ENCODE measurements at places on chromosomes 5 and 9.

GRCh38 chr9:4689021-4689420 lies 9.7 kb downstream of the CDC37L1 start:
- no peak for DNase-seq

DNA sequence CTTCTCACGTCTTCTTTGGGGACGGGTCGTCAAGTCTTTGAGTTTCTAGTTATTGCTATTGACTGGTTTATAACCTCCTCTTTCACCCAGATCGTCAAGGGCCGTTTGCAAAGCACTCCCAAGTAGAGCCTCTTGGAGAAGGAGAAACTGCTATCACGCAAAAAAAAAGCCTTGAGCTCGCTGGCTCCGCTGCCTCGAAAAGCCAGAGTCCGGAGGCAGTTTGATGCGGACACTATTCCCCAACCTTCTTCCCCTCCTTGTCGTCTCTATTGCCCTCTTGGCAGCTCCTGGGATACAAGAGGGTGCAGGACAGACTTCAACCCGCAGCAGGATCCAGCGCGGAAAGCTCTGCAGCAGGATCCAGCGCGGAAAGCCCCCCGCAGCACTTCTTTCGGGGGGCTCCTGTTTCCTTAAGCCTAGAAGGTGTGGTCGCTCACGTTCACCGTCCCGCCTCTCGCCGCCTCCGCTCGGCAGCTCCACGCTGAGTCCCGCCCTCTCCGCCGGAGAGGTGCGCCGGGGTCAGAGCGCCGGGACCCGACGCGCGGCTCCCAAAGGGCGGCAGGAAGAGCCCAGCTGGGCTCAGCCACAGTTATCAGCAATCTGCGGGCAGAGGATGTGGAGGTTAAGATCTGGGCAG lies at the start of gene PCDHAC1:
TSS of gene PCDHAC1 (plus strand) at position 494 of the 637 bp plus-strand sequence. CDS start 594 bp downstream, outside the sequence.
- no peak for DNase-seq

DNA sequence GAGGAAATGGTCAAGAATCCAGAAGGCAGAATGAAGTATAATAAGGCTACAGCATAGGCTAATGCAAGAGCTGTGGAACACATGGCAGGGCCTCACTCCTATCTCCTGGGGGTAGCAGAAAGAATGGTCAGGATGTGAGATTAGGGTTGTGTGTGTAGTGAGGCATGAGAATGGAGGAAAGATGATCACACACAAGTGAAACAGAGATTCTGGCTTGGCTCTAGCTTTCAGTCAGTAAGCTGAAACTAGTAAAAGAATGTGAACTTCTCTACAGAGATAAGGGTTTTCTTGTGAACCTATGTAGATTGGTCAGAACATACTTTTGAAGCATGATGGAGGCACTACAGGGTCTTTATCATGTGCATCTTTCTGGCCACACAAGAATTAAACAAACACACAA lies 298.8 kb downstream of the ASTN2 start:
- no peak for DNase-seq

DNA sequence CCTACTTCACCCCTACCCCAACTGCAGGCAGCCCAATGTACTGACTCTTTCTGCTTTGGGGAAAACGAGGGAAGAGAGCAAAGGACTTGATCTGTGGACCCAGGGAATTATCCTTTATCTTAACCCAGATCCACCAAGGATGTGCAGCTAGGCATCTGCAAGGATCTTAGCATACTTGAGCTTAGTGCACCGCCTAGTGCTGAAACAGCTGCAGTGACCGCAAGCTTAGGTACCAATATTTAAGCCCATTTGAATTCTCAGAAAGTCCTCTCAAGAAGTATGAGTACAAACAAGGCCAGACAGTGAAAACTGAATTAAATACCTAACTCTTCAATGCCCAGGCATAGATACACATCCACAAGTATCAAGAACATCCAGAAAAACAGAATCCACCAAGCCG lies 576.7 kb upstream of the ADAMTS16 start:
- DNase-seq: peak; percentile 2

DNA sequence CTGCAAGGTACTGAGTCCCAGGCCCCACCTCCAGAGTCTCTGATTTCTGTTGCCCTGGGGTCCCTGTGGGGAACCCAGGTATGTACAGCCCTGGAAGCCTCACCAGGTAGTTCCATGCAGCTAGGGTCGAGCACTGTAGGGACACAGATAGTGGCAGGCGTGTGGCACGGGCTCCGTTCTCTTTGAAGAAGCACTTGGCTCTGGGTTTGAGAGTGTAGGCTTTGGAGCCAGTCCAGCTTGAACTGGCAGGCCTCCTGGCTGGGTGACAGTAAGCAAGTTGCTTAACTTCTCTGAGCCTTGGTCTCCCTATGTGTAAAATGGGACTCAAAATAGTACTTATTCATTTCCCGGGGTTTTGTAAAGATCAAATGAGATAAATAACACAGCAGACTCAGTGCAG lies 5.6 kb downstream of the OLFM1 start:
- no peak for DNase-seq

DNA sequence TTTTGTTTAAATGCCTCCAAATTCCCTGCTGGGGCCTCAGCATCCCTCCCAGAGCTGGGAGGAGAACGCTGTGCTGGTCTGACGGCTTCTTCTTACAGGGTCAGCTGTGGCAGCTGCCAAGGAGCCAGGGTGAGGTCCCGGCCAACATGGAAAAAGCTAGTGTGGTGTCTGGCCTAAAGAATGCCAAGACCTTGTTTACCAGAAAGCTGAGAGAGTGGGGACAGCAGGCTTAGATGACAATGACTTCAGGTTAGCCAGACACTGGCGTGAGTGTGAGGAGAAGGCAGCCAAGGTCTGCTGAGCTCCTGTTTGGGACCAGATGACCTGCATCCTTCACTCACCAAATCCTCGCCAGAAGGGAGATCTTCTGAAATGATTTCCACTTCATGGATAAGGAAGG lies 112.5 kb downstream of the CRB2 start:
- DNase-seq: no peak

DNA sequence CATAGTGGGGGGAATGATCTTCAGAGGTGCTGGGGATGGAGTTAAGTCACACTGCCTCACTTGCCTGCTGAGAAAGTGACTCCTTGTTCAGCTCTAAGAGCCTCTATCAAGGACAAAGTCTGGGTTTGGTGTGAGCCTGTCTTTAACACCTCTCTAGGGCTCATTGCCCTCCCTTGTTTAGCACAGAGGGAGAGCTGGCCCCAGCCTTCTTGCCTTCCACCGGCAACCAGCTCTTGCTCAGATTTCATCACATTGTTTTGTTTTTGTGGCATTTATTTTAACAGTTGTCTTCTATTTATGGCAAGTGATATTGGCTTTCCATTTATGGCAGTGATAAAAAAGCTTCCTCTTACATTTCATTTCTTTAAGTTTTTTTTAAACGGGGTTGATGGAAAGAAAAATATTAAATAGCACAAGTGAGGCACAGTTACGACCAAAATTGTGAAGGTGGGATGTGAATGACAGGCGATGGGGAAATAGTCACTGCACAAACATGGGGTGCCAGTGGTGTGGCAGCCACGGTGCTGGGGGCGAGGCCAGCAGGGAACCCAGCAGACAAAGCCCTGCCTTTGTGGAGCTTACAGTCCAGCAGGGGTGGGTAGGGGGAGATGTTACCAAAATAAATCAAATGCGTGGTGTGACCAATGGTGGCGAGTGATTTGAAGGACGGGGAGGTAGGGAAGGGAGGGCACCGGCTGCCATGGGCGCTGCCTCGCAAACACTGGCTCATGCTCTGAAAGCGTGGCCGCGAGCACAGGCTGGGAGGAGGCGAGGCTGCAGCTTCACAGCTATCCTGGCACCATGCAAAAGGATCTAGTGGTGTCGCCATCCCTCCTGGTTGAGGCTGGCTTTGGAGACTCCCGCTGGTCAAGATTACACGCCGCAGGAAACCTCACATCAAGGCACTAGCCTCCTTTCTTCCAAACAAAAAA lies 21.2 kb upstream of the UNC5A start:
- no peak for DNase-seq

DNA sequence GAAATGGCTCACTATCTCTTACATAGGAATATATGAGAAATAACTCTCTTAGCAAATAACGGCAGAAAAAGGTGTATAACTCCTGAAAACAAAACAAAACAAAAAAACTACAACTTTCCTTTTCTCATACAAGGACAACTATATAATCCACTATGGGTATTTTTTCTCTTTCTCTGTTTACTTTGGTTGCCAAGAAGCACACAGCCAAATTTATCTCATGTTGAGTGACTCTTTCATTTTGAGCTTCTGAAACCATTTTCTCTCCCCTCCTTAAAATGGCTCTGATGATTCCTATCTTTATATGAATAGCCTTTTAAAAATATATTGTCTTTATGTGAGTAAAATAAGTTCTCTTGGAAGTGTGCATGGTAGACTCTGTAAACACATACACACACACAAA lies 128.7 kb downstream of the TRIM32 start:
- DNase-seq: no peak

DNA sequence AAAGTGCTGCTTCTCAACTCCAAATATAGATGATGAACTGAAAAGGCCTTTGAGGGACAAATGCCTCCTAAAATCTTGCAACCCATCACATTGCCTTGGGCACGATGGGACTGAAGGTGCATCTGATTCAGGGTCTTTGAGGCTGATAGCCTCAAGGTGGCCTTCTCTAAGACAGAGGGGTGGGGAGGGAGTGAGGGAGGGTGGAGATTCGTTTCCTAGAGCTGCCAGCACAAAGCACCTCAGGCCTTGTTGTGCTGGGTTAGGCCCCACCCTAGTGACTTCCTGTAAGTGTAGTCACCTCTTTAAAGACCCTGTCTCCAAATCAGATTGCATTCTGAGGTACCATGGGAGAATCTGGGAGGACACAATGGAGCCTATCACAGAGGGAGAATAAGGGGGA lies 57.1 kb downstream of the BARX1 start:
- no peak for DNase-seq

DNA sequence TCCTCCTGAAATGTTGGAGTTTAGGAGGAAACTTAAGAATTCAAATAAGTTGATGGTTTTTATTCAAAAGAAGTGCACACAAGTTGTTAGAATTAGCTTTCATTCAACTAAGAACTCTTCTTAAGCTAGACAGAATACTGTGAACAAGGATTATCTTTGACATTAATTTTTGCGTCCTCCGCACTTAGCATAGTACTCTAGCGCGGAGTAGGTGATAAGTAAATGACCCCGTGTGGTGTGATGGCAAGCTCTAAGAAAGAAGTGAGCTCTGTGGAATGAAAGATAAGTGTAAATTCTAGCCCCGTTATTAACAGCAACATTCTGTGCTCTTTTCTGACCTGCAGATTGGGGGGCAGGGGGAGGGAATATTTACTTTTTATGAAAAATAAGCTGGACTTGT lies 1.0 kb downstream of the BRIX1 start:
- DNase-seq: no peak

GRCh38 chr5:119367502-119368237 lies 11.9 kb downstream of the TNFAIP8 start:
- no peak for DNase-seq

GRCh38 chr9:125646621-125647100 lies 60.3 kb downstream of the MAPKAP1 start:
- DNase-seq: no peak

GRCh38 chr5:53179691-53180090 lies 70.1 kb upstream of the MOCS2 start:
- DNase-seq: no peak

DNA sequence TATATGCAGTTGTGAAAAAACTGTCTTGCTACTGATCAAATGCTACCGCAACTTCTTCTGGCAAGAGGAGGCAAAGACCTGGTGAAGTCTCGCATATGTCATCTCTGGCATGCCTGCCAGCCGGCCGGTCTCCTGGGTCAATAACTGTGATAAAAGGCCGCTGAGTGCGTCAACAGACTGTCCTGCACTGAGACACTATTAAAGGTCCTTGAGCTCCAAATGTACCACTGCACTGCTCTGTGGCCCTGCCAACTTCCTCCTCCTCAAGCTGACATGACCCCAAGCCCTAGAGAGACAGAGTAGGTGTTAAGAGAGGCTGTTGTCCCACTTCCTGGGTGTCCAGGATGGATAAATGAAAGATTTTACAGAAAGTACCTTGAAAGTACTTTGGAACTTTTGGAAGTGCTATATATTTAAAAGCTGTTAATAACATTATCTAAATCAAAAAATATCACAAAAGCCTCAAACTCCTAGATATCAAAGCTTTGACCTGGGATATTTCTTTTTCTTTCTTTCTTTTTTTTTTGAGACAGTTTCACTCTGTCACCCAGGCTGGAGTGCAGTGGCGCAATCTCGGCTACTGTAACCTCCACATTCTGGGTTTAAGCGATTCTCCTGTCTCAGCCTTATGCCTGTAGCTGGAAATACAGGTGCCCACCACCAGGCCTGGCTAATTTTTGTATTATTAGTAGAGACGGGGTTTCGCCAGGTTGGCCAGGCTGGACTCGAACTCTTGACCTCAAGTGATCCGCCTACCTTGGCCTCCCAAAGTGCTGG lies 31.5 kb downstream of the RAPGEF1 start:
- DNase-seq: no peak

DNA sequence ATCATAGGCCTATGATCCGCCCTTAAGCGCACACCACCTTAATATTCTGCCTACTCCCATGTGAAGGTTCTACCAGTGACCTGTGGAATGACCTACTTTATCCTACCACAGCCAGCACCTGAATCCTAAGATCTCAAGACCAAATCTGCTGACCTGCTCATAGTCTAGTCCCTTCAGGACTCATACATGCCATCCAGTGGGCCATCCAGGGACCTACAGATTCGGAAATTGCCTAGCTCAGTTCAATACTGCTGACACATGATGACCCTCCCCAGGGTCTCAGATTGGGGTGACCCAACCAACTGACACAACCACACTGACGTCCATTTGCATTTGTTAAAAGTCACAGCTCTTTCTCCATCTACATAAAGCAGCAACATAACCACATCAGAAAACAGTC lies 443.8 kb upstream of the ST8SIA4 start:
- no peak for DNase-seq

GRCh38 chr9:82106536-82106935 lies 118.0 kb downstream of the SPATA31D1 start:
- DNase-seq: no peak

GRCh38 chr9:105362470-105362869 lies 85.4 kb upstream of the FSD1L start:
- no peak for DNase-seq

DNA sequence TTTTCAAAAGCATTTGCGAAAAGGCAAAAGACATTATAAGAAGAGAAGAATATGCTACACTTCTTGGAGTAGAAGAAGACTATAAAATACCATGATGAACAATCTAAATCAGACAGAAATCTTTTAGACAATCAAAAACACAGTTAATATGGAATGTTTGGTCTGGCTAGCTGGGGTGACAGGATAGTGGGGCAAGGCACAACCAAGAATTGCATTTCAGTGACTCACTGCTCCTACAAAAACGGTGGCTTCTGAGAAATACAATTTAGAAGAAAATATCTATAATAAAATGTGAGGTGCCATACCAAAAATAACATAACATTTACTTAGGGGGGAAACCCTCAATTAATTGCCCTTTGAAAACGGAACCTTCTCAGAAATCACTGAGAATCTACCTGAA lies 363.4 kb downstream of the NPR3 start:
- no peak for DNase-seq

Data from kidney epithelial cell (primary cell).